ENCODE measurements at places on chromosomes 4 and X.

DNA sequence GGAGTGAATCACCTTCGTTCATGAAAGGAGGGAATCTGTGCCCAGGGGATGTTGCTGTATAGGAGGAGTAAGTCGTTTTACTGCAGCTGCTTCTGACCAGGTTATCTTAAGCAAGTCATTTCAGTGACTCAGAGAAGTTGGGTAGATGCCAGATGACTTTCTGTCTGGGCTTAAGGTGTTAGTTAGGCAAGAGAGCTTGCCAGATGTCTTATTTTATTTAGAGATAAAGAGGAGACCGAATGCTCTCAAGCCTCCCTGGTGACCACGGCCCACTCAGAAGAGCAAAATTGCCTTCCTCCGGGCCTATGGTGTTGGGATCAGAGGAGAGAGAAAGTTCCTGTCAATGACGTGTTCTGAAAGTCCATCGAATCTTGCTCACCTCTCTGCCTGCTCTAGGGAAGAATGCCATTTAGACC, 16.3 kb upstream of the ZNF827 start:
- DNase-seq: no peak

GRCh38 chr4:1928356-1929239, 57.4 kb downstream of the NSD2 start:
- no peak for DNase-seq

- DNase-seq: no peak
These were observed 1058.9 kb downstream of the C4orf33 start for GRCh38 chr4:130154901-130155300.

- DNase-seq: no peak
These were observed 408.8 kb downstream of the MAPK10 start for GRCh38 chr4:85951099-85951498.

DNA sequence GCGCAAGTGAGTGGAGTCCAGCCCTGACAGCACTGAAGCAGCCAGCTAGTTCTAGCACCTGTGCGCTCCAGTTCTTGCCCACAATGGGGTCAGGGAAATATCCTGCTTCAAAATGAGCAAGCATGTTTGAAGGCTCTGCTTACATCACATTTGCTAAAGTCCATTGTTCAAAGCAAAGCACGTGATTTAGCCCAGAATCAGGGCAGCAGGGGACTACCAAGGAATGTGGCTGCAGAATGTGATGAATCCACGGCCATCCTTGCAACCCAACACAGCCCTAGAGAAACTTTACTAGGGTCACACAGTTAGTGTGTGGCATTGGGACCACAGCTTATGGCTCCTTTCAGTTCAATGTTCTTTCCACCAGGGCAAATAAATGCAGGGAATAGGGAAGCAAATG, 47.3 kb upstream of the SMIM31 start:
- DNase-seq: no peak

DNA sequence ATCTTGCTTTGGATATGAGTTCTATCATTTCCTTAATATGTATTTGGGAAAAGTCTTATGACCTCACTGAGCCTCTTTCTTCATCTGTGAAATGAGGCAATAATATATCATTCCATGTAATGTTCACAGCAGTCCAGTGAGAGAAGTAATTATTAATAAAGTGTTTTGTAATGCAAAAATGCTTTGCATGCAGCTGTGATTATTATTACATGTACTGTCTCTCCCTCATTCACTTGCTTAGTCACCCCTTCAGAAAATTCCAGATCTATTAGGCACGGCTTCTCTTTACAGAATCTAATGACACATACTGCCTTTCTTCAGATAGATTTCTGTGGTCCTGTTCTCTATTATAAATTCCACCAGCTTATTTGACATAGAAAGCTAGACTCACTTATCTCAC, 53.5 kb upstream of the FGF13 start:
- DNase-seq: no peak

DNA sequence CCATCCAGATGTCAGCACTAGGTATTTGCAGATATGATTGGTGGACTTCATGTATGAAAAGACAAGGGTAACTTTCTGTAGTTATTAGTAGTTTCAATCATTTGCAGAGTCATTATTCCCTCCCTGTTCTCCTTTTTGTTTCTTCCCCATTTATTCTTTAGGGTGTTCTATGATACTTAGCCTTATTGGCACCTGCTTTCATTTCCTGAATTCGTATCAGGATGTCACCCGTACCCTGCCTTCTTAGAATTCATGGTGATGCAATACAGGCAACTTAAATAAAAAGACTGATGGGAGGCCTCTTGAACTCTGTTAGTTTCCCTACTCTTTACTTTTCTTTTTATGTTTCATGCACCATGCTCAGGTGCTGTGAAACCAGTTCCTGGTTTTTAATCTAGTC, 24.2 kb downstream of the MAGED1 start:
- DNase-seq: no peak

- DNase-seq: no peak
These were observed 50.2 kb upstream of the TADA2B start for GRCh38 chr4:6992728-6993677.

GRCh38 chrX:69724307-69724706, 108.4 kb downstream of the EDA start:
- no peak for DNase-seq

GRCh38 chr4:37715889-37716402, 29.8 kb upstream of the RELL1 start:
- no peak for DNase-seq

DNA sequence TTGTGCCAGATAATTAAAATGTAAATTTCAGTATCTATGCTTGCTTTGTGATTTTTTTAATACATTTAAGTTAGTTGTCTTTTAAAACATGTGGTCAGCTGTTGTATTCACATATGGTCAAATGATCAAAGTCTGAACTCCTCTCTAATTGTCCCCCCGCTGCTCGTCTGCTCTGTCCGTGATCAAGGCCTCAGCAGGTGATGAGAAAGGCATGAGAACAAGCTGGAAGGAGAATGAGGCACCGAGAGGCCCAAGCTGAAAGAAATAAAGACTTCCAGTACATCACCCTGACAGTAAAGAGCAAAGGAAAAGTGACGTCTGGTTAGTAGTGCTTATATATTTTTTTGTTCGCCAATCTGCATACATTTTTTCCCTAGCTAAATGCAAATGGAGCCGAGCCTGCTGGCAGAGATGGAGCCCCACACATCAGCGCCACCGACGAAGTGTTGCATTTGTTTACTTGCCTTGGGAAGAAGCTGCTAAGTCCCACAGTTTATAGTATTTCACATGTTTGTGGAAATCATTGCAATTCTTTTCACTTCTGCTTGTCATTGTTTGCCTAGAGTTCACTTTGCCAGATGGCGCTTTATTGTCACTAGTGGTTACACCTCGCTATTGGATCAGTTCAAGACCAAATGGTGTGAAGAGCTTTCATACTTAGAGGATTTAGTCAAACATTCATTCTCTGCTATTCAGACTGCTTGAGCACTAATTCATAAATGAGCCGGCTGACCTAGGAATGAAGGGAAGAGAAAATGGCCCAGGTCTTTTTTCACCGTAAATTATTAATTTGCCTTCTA, 181.5 kb downstream of the ZIC3 start:
- DNase-seq: no peak

DNA sequence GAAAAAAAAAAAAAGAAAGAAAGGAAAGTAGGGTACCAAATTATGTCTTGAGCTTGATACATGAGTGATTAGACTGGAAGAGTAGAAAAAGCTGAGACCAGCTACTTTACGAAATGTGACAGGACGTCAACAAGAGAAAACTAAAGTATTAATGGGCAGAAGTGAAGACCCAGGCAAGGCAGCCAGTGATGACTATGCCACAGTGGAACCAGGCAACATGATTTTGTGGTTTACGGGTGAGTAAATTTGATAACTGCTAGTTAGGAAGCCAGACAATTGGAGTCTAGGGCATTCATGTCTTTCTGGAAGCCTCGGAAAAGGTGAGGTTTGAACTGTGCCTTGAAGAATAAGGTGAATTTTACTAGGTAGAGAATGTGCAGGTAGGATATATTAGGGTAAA, 326.4 kb downstream of the TENM3 start:
- no peak for DNase-seq

- DNase-seq: no peak
These were observed 6.7 kb upstream of the GABRE start for GRCh38 chrX:151981129-151981528.

DNA sequence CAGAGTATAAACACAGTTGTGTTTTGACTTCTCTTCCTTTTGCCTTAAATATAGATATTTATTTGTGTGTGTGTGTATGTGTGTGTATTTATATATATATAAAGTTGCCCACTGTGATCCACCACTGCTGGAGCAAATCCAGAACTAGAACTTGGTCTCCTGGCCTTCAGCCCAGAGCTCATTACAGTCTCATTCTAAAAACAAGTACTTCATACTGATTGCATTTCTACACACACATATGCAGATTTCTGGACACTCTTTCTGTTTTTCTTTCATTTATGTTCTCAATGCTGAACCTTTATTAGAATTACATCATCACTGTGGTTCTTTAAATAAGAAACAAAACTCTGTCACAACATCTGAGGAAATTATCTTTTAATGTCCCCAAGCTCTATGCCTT, 381 bp downstream of the TXK start:
- DNase-seq: no peak

DNA sequence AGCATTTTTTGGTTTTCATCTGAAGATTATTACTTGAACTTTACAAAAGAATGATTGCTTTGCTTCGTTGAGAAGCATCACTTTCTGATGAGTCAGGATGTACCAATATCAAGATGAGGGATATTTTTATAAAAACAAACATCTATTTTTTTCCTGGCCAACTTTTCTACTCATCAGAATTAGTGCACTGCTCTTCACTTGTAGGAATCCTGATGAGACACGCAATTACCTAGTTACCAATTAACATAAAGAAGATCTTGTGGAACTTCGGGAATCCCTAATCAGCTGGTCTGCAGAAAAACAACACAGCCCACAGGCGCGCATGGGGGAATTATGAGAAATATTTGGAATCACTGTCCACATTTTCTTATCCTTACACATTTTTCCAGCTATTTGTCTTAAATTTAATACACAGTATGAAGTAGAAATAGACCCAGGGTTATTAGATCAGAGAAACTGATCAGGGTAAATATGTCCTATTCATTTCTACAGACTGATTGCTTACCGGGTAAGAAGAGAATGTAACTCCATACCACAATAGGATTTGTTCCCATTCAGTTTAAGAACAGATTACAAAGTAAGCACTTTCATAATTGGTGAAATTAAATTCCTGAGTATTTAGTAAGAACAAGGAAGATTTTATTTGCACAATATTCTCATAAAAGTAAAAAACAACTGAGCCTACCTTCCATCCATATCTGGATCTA, 50.9 kb downstream of the MFAP3L start:
- DNase-seq: no peak

DNA sequence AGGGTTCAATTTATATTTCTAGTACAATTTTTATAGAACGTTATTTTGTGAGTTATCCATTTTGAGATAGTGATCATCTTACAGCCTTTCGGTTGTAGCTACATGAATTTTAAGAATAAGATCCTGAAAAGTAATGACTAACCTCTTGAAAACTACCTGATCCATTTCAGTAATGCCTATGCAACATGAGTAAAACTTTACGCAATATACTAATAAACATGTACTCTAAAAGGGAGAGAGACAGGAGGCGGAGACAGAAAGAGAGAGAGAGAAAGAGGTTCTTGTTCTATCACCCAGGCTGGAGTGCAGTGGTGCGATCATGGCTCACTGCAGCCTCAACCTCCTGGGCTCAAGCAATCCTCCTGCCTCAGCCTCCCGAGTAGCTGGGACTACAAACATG, 816.1 kb downstream of the CCSER1 start:
- no peak for DNase-seq

DNA sequence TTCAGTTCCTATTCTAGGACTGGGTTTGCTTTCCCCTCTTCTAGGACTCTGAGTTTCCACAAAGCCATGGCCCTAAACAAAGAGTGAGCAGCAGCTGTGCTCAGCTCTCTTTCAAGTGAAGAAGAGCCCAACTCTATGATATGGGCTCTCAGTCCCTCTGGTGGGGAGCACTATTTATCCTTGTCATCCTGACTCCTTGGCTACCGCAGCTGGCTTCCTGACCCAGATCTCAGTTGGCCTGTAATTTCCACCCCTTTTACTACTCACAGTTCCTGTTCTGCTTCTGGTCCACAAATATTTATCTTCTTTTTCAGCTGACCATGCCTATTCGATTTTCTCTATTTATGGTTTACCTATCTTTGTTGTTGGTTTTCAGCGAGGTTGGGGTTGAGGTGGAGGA, 33.8 kb downstream of the F8 start:
- no peak for DNase-seq

GRCh38 chr4:52870225-52870624, 8.1 kb downstream of the RASL11B start:
- DNase-seq: no peak

DNA sequence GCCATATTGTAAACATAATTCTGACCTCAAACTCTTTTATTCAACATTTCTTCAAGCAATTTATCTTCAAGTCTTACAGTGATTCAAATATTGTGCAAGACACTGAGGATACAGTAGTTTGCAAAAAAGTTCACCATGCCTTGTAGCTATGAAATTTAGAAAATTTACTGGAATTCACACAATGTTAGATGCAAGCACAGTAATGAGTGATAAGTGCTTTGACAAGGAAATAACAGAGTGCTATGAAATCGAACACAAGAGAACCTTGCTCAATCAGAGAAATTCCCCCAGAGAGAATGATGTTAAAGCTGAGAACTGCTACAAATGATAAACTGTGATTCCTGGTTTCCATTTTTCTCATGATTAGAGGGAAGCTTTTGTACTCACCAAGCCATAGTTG, 952.9 kb downstream of the FAT4 start:
- no peak for DNase-seq

DNA sequence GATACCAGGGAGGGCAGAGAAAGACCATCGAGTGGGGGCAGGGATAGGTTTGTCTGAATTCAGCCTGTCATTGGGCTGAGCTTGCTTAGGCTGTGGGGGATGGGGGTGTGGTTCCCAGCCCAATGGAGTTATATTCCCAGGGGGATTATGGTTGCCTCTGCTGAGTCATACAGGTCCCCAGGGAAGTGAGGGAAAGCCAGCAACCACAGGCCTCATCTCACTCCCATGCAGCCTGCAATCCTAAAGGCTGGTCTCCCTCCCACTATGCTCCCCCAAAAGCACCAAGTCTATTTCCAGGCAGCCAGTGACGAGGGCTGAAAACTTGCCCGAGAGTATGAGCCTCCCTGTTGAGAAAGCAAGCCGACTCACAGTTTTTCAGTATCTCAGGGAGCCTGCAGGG, 39.3 kb downstream of the AFM start:
- no peak for DNase-seq

GRCh38 chrX:110219920-110220319, 98.0 kb downstream of the AMMECR1 start:
- DNase-seq: no peak

GRCh38 chr4:94488670-94489069, 36.9 kb downstream of the PDLIM5 start:
- DNase-seq: no peak

- peak; percentile 66 for DNase-seq
These were observed 940 bp upstream of the NSD2 start for GRCh38 chr4:1870328-1870577.

GRCh38 chr4:99846891-99847290, 30.3 kb downstream of the DAPP1 start:
- DNase-seq: no peak

GRCh38 chr4:129429581-129430320, 333.8 kb downstream of the C4orf33 start:
- DNase-seq: no peak

- DNase-seq: no peak
These were observed 1079.8 kb downstream of the RAPGEF2 start for GRCh38 chr4:160182727-160183126.

GRCh38 chr4:52873191-52873590, 11.1 kb downstream of the RASL11B start:
- DNase-seq: no peak
